ENCODE measurements at places on chromosomes 5 and 9. TPM values are rescaled to one million over a fixed set of nuclear protein-coding genes. Genes with fewer than 3 reads are reported as not detected.

The GPR150 gene
- 0.50 TPM for total RNA-seq

The OTULINL gene
- 5.3 TPM for total RNA-seq

The SLC1A3 gene
- 58.6 TPM for total RNA-seq

GRCh38 chr5:154603953-154604679, 126.1 kb upstream of the HAND1 start:
- no peak for DNase-seq

DNA sequence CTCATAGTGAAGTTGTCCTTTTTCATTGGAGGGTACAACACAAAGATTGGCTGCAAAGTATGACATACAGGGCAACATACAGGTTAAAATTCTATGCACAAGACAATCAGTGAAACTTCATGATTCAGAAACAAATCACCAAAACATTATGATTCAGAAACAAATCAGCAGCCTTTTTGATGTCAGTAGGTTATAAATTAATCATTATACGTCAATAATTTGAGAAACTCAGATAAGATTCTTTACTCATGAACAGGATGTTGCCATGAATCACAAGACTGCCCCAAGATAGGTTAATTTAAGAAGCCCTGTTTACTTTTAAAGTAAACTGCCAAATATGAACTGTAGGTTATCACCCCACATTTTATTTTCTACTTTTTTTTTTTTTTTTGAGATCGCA, 62.2 kb upstream of the IL33 start:
- DNase-seq = no peak

DNA sequence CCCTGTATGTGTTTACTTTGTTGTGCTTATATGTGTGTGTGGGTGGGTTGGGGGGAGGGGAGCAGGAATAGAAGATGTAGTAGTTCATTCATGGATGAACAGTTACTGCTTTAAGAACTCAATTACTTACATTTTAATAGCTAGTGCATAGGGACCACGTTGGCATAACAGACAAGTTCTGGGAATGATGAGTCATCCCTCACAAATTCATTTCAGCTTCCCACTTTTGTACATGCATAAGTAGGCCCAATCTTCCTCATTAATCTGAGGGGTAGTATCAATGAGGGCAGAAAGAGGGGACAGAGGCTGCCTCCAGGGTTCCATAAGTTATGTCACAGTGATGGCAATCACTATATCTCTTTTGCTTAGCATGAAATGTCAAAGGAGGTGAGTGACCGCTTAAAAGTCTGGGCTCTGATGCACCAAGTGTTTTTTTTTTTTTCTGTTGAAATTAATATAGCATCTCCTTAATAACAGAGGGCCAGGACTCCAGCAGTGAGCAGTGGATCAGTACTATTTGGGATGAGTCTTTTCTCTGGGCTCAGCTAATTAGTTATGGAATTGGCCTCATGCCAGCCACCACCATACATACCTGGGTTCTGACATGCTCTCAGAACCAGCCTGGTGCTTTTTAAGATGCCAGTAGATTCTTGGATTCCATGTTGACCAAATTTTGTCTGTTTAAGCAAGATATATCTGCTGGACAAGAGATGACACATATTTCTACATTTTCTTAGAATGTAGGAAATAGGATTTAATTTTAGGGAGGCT, 37.1 kb downstream of the PRDM6 start:
- no peak for DNase-seq

DNA sequence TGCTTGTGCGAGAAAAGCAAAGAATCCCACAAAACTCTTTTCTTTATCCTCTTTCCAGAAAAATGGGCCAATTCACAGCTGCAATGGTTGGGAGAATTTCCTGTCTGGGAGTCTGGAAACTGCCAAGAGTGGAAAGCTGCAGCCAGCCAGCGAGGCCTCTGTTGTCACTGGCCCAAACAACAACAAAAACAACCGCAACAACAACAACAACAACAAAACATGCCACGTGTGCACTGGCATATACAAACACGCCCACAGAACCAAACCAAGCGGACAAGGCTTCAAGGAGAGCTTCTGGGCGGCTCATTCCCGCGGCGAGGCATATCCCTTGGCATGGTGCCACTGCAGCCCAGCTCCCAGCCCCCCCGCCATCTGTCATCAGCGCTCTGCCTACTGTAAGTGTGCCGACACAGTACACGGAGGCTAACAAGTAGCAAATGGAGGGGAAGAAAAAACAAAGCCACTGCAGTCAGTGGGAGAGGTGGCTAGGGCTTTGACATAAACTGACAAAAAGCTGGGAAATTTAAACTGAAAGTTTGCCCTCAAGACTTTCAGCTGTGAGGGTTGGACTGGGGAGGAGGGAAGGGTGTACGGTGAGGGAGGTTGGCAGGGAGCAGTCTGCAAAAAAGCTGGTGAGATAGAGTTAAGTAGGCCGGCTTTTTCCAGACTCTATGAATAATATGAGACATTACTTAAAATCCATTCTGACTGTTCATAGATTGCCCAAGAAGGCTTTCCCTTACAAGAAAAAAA, 165.0 kb upstream of the ZNF462 start:
- peak; percentile 70 for DNase-seq

DNA sequence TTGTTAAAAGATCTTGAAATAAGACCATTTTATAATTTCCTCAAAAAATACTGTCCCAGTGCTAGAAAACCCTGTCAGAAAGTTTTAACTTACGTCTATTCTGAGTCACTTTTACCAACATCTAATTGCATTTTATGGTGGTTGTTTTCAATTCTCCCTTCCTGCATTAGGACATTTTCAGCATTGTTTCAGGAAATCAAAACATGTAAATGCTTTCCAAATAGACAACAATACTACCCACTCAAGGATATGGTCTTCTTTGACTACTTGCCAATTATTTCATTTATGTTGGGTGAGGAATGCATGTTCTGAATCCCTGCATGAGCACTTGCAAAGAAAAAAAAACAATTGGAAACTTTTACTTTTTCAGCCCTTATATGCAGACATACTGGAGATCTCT, 284.6 kb upstream of the PDE4D start:
- no peak for DNase-seq

- no peak for DNase-seq
These were observed 30.7 kb upstream of the CORO2A start for GRCh38 chr9:98222885-98223691.

- DNase-seq = no peak
These were observed 780.1 kb upstream of the DMAC1 start for GRCh38 chr9:8579661-8580060.
